ENCODE measurements at places on chromosomes 7 and 10.
A peak's percentile ranks its signal among the peaks of the same experiment; 100 is the strongest.

GRCh38 chr10:44927352-44927751, 16.2 kb downstream of the TMEM72 start:
- DNase-seq, result peak; percentile 78

DNA sequence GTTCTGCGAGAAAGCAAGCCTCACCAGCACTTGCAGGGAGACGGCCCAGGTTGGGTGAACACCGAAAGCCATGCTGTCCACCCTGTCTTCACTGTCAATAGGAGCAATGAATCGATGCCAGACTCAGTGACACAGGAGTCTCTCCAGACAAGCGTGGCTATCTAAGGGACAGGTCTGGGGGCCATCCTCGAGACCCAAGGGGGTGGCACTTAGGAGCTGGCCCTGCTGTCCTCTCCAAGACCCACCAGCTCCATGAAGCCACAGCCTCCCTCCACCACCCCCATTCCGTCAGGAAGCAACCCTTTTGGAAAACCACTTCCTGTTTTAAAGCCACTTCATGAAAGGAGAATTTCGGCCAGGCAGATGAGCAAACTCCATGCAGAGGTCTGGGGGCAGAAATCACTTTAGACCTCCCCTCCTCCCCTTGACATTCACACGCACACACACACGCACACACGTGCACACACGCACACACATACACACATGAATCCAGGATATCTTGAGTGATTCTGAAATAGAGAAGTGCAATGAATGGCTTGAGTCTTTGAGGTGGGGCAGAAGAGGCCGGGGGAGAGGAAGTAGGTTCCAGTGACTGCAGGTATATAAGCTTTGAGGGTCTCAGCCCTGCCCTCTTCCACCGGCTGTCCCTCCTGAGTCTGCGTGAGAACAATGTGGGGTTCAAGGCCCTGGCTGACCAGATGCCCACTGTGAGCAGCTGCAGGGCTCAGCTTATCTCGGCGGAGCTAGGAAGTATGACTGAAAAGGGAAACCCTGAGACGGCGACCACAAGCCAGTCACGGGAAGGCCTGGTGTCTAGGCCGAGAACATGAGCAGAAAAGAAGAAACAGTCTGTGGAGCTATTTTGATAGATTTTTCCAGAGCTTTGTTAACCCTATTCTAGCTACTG, 25.0 kb downstream of the RGS10 start:
- DNase-seq, result peak; percentile 81

DNA sequence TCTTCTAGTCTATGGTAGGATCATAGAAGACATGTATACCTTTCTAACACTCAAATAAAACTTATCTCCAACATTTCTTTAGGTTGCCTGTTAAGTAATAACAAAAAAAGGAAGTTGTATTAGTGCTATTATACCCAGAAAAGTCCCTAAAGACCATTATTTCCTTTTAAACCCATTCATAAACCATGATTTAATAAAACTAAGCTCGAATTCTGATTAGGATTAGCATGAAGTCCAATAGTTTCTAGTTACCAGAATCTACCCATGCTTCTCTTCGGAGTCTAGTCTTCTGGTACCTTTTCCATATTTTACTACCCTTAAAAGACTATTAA, 62.7 kb downstream of the USP6NL start:
- DNase-seq, result no peak

- DNase-seq, result peak; percentile 36
Observed at GRCh38 chr10:78817361-78817760, 251.4 kb upstream of the ZMIZ1 start.

- no peak for DNase-seq
Observed at GRCh38 chr7:89104748-89105685, 309.5 kb upstream of the TEX47 start.

GRCh38 chr10:102451105-102451969, at the start of gene C10orf95:
Gene C10orf95 (minus strand): TSS chr10:102451543. CDS start chr10:102451093, 450 bp downstream.
- no peak for DNase-seq

GRCh38 chr10:20745556-20746375, 151.3 kb downstream of the NEBL start:
- DNase-seq, result no peak

DNA sequence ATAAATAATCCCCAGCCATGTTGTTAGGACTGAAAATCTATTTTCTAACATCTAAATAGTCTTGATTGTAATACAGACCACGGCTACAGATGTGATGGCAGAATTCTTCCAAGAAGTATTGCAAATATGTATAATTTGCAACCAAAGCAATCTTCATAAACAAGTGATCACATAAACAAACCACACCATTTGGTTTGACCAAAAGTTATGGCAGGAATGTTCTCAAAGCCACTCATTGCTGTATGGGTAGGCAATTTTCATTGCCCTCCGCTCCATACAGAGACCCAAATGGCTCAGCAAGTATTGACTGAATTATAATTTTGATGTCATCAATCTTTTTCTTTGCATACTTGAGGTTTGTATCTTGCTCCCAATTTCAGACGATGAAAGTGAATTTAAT, 19.0 kb upstream of the RHOBTB1 start:
- DNase-seq, result no peak

- DNase-seq, result no peak
Observed at GRCh38 chr10:34543716-34544115, 271.4 kb downstream of the PARD3 start.

DNA sequence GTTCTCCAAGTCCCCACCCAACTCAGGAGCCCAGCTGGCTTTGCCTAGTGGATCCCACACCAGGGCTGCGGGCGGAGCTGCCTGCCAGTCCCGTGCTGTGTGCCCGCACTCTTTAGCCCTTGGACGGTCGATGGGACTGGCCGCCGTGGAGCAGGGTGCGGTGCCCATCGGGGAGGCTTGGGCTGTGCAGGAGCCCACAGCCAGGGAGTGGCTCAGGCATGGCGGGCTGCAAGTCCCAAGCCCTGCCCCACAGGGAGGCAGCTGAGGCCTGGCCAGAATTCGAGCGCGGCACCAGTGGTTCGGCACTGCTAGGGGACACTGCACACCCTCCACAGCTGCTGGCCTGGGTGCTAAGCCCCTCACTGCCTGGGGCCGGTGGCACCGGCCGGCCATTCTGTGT, 159.7 kb downstream of the ANKRD30A start:
- no peak for DNase-seq

DNA sequence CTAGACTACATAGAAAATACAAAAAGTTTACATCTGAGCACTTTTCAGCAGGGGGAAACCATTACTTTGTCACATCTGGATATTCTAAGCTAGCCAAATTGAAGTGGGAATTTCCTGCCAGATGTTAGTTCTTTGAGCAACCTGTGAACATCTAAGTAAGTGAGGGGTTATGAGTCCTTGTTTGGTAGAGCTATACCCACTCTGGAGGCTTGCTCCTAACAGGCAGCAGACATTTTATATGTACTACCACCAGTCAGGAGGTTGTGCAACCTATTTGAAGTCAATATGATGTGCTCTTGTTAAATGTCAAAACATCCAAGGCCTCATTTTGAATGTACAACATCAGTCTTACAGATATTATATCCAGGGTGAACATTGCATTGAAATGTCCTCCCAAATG, 143.3 kb upstream of the KAT6B start:
- no peak for DNase-seq

GRCh38 chr10:23191764-23192711, at the start of gene PTF1A:
Gene PTF1A (plus strand): TSS chr10:23192312. CDS start chr10:23192531, 219 bp downstream.
- no peak for DNase-seq

- no peak for DNase-seq
Observed at GRCh38 chr10:32684291-32684690, 238.4 kb downstream of the CCDC7 start.

- DNase-seq, result no peak
Observed at GRCh38 chr10:130387936-130388580, 251.9 kb downstream of the GLRX3 start.

- DNase-seq, result peak; percentile 97
Observed at GRCh38 chr7:92634924-92635519, 44.8 kb upstream of the FAM133B start.

- DNase-seq, result no peak
Observed at GRCh38 chr10:22958338-22958737, 30.5 kb downstream of the ARMC3 start.

- peak; percentile 73 for DNase-seq
Observed at GRCh38 chr7:127107601-127108007, 145.1 kb downstream of the GRM8 start.

- DNase-seq, result no peak
Observed at GRCh38 chr7:31310321-31310935, 30.1 kb downstream of the NEUROD6 start.

DNA sequence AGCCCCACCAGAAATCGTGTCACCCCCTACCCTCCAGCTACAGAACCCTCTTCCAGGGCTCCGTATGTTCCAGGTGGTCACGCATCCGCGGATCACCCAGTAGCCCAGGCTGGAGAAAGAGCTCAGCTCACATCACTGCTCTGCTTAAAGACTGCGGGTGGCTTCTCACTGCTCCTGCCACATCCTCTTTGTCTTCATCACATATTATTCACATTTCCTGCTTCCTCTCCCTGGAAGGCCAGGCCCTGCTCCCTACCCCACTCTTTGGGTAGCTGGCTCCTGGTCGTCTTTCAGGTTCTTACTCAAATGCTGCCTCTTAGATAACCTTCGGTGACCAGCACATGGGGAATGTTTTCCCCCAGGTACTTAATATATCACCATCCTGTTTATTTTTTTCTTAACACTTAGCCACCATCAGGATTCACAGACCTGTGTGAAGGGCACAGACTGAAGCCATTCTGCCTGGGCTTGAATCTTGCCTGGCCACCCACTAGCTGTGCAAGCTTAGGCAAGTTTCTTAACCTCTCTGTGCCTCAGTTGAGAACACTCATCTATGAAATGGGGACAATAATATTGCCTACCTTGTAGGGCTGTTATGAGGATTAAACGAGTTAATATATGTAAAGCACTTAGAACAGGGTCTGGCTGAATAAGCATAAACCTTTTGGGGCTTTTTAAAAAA, 307.8 kb downstream of the PRPF18 start:
- DNase-seq, result no peak

DNA sequence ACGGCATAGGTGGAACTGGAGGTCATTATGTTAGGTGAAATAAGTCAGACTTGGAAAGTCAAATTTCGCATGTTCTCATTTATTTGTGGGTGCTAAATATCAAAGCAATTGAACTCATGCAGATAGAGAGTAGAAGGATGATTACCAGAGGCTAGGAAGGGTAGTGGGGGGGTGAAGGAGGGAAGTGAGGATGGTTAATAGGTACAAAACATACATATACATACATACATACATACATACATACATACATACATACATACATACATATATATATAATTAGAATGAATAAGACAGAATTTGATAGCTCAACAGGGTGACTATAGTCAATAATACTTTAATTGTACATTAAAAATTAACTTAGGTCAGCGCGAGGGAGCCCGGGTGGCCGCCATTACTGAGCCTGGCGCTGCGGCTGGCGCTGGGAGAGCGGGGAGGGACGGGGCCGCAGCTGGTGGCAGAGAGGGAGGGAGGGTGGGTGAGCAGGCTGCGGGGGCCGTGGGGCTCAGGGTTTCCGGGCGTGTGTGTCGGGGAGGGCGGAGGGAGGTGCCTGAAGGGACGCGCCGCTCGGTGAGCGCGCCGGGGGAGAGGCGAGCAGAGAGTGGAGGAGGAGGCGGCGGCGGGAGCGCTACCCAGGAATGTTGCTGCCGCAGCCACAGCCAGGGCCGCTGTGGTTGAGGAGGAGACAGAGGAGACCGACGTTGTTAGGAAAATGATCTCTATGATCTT, 85.8 kb upstream of the EGFR start:
- no peak for DNase-seq

DNA sequence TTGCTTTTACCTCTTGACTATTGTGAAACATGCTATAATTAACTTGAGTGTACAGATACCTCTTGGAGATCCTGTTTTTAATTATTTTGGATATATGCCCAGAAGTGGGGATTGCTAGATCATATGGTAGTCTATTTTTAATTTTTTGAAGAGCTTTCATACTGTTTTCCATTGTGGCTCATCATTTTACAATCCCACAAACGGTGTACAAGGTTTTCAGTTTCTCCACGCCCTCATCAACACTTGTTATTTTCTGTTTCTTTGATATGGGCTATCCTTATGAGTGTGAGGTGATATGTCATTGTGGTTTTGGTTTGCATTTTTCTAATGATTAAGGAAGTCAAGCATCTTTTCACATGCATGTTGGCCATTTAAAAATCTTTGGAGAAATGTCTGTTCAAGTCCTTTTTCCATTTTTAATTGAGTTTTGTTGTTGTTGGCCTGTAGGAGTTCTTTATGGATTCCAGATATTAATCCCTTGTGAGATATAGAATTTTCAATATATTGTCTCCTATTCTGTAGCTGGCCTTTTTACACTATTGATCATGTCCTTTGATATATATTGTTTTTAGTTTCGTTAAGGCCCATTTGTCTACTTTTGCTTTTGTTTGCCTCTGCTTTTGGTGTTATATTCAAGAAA, 7.5 kb downstream of the AGK start:
- DNase-seq, result no peak

DNA sequence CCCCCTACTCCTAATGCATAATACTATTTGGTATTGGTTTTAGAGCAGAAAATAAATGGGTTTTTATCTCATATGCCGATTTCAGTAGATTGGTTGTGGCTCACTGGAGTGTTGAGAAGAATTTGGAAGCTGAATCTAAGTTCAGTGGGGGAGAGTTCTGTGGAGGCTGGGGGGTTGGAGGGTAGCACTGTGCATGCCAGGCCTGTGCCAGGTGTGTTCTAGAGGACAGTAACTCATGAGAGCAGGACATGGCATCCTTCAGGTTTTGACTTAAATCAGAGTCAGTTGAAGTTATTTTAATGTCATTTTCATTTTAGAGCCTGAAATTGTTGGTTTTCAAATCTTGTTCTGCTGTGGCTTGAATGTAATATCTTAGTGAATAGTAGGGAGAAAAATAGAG, 79.5 kb downstream of the EEPD1 start:
- no peak for DNase-seq

GRCh38 chr10:61975391-61975932, 74.0 kb downstream of the ARID5B start:
- DNase-seq, result peak; percentile 80

DNA sequence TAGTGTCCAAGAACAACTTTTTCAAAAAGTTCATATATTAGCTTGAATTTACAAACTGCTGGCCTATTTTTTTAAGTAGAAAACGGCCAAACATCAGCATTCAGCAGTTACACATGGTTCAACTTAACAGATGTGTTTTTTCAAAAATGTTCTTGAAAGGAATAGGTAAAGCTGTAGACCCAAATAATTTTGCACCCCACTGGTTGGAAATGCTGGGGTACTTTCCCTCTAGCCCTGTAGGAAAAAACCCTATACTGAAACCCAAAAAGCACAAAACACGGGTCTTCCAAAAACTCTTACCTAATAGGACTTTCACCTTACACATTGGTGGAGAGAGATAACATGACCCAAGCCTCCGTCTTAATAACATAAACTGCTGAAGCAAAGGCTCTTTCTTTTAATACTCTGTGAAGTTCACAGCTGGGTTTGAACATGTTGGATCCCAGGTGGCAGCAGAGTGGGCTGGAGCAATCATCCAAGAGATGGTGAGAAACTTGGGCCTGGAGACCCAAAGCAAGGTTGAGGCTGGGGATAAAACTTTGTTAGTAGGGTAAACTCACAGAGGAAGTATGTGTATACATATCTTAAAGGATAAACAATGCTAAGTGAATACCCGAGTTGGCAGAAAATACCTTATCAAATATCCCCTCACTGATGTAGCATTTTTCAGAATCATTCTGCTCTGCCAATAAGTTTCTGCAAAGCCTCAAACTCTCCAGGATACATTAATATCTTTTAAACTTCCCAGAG, 629 bp upstream of the DNAJC9 start:
- DNase-seq, result no peak

Data from suppressor macrophage treated with lipopolysaccharide for 1 hour (primary cell).